ENCODE measurements at places on chromosomes 1 and 21. TPM values are rescaled to one million over a fixed set of nuclear protein-coding genes. Genes with fewer than 3 reads are reported as not detected.

TMPRSS15 gene
- not detected for total RNA-seq

LCE2B gene
- total RNA-seq: not detected

ZNF691 gene
- 7.5 TPM for total RNA-seq

DNA sequence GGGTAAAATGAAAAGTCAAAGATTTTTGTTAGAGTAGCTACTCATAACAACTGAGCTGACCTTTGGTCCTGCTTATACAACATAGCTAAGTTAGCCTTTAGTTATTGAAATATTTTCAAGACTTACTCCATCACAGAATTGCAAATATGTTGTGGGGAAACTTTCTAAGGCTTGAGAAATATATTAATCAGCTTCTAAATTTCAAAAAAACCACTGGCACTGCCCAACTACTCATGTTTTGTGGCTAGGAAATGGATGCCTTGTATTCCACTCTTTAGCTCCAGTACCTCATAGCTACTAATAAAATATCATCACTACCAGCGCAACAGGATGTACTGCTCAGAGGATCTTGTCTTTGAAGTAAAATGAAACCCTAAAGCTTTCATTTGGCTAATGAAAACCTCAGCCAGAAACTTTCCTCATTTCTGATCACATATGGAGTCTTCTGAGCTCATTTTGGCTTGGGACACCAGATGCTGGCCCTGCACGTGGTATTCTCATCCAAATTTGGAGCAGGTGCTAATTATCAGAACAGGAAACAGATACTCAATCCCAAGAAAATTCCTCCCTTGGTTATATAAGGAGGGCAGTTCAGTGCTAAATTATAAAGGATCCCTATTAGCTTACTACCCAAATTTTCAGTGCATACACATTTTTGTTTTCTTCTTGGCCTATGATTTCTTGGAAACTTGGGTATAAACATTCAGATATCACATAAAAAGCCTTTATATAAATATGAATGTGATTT is 690.7 kb downstream of the ADGRL2 start:
- DNase-seq: no peak

- DNase-seq: no peak
These were observed 1.3 kb upstream of the SPATA21 start for GRCh38 chr1:16438516-16438915.

GRCh38 chr1:8678673-8679394 is 138.6 kb downstream of the RERE start:
- no peak for DNase-seq

DNA sequence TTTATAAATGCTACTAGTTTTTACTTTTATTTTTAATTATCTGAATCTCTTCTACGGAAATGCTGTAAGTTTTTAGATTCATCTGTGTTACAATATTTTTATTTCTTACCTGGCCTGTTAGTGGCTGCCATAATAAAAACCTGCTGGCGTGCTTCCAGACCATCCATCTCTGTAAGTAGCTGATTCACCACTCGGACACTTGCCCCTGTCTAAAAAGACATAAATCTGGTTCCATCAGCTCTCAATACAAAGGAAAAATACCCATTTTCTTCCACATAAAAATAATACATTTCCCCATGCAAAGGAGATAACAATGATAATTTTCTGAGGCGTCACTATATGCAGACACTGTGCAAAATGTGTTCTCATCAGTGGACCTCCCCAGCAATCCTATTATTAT is 62.0 kb downstream of the NVL start:
- no peak for DNase-seq

GRCh38 chr1:230507666-230508402 is 81.7 kb upstream of the PGBD5 start:
- DNase-seq: peak; percentile 33

- no peak for DNase-seq
These were observed 148.6 kb upstream of the KRTAP19-8 start for GRCh38 chr21:31186916-31187315.

- DNase-seq: no peak
These were observed 169.9 kb downstream of the KCNT2 start for GRCh38 chr1:196438329-196438728.

GRCh38 chr1:202144402-202145067 is at the start of gene ARL8A:
Gene ARL8A, minus strand, starts transcription at chr1:202144737. Its CDS starts 165 bp downstream, at chr1:202144572.
- DNase-seq: peak; percentile 83

DNA sequence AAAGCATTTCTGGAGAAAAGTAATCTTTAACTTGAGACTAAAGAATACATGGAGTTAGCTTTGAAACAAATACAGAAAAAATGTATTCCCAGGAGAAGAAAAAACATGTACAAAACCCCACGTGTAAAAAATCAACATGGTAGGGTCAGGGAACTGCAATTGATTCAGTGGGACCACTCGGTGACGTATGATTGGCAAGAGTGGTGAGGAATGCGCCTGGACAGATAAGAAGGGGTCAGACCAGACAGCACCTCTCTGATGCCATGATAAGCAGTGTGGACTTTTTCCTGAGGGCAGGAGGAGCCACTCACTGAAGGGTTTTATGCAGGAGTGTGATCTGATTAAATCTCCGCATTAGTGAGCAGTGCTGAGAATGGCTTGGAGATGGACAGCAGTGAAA is 142.5 kb downstream of the DAB1 start:
- DNase-seq: no peak

DNA sequence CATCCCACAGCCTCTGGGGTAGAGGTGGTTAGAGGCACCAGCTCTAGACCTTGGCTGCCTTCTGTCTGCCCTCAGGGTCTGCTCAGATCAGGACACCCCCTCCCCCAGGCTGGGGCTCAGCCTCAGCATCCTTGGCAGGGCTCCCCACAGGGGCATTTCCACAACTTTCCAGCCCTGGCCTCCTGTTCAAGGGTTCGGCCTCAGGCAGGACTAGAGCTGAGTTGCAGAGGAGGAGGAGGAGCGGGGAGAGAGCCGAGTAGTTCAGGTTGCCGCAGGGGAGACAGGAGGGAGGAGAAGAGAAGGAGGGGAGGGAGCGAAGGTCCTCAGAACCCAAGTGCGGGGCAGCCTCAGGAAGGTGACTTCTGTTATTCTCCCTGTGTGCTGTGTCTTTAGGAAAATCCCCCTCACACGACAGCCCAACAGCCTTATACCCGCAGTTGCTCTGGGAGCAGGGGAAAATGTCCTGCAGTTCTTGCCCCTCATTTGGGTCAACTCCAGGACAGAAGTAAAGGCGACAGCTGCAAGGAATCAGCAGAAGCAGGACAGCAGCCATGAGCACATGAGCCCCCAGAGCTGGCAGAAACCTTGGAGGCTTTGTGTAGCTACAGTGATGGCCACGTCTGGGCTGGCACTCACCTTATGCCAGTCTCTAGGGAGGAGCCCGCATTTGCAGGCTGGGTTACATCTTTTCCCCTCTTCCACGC is 46.5 kb upstream of the TENT5B start:
- no peak for DNase-seq

DNA sequence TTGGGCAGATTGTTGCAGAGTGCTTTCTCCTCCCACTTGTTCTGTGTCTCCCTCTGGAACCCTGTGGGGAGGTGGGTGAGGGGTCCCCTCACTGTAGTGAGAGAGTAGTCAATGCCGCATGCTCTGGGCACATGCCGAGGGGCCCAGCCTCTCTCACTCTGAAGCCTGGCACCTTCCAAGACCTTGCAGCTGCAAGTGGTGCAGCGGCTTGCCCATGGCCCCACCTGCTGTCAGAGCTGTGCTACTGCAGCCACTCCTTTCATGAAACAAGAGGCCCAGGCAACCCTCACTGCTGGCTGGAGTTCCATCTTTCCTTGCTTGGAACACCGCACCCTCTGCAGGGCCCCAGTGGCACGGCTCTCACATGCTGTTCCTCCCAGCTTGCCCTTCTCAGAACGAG is 58.4 kb upstream of the COL6A1 start:
- DNase-seq: peak; percentile 80

DNA sequence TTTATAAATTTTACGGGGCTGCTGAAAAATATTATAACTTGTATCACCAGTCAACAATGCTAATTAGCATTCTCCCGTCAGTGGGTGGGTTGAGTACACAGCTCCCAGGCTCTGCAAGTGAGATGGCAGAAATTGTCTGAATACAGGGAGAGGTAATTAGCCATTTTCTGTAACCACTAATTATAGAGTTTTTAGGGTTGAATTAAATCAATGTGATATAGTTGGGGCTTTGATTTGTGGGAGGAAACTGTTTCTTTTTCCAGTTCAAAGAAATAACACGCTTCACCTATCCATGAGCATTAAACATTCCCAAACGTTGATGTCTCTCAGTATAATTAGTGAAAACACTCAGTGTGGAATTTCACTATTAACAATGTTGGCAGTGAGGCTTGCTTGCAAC is 1.5 kb downstream of the VANGL1 start:
- DNase-seq: no peak

- no peak for DNase-seq
These were observed 478.5 kb upstream of the DEPDC1 start for GRCh38 chr1:68975212-68975933.

DNA sequence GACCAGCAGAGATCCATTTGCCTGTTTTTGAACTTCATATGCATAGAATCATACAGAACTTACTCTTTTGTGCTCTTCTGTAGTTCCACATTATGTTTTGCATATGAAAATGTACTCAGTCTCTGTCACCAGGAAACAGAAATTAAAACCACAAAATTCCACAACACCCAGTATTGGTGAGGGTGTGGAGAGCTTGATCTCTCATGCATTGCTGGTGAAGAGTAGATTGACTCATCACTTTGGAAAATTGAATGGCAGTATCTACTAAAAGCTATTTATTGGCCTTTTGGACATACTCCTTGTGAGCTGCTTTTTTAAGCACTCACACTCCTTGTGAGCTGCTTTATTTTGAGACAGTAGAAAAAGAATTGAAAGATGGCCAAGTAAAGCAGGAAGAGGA is 43.3 kb downstream of the VTCN1 start:
- no peak for DNase-seq

- no peak for DNase-seq
These were observed 265.1 kb upstream of the NEGR1 start for GRCh38 chr1:72547412-72547811.

GRCh38 chr1:234960722-234961455 is 167.7 kb downstream of the TOMM20 start:
- DNase-seq: peak; percentile 61

DNA sequence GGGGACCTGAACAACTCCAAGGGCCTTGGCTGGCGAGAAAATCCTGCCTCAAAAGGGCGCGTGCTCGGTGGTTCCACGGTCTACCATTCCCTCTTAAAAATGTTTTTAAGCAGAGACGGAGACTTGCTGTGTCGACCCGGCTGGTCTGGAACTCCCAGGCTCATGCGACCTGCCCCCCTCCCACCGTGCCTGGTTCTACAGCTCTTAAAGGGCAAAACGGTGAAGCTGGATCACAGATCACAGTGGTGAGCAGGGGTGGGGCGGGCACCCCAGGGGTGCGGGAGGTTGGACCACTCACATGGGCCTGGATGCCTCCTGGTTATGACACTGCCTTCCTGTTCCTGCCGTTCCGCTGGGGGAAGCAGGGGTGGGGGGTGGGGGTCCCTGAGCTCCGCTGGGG is 4.2 kb upstream of the C1orf159 start:
- DNase-seq: peak; percentile 13

DNA sequence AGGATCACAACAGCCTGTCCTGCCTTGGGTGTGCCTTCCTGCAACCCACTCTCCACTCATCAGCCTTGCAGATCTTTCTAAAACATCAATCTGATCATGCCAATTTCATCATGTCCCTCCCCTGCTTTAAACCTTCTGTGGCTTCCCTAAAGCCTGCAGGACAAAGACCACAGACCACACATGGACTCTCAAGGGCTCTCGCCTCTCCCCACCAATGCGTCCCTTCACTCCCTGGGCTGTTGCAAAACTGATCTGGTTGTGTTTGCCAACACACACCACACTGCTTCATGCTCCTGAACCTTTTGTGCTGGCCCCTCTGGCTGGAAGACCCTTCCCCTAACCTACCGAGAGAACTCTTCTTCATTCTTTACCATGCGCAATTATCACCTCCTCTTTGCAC is 72.4 kb downstream of the ITPKB start:
- DNase-seq: no peak

DNA sequence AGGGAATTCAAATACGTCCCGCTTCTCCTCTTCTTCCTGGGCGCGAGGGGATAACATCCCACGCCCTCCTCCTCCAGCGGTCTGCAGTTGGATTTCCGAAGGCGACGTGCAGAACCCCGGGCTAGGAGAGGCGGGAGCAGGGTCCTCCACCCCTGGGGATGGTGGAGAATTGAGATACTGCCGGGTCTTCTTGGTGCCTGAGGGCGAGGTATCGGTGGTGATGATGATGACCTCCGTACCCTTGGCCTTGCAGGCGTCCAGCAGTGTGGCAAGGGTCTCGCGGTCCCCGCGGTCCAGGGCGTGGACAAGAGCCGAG is 3.2 kb upstream of the LIX1L start:
- DNase-seq: no peak

DNA sequence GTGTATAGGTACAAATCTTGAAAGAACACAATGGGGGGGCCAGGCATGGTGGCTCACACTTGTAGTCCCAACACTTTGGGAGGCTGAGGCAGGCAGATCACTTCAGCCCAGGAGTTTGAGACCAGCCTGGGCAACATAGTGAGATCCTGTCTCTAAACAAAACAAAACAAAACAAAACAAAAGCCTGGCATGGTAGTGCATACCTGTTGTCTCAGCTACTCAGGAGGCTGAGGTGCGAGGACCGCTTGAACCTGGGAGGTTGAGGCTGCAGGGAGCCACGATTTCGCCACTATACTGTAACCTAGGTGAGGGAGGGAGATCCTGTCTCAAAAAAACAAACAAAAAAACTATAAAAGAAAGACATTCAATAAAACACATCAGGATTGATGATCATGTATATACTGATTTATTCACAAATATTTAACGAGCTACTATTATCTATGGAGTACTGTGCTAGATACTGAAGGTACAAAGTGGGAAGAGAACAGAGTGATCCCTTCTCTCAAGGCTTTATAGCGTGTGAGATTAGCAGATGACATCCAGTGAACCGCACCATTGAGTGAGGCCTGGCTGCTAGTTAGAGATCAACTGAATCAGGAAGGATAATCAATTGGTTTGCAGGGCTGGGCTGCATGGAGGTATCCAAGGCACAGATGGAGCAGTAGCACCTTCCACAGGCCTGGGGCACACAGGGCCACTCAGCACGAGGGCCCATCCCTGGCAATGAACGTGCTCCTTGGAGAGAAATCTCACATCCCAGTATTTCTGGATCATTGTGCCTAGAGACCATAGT is 26.4 kb downstream of the ELF3 start:
- no peak for DNase-seq

- peak; percentile 56 for DNase-seq
These were observed 64.3 kb upstream of the TRABD2B start for GRCh38 chr1:48061162-48062136.

Data from left cardiac atrium (tissue), 4 donors.